ENCODE measurements at places on chromosomes 1 and 21.

DNA sequence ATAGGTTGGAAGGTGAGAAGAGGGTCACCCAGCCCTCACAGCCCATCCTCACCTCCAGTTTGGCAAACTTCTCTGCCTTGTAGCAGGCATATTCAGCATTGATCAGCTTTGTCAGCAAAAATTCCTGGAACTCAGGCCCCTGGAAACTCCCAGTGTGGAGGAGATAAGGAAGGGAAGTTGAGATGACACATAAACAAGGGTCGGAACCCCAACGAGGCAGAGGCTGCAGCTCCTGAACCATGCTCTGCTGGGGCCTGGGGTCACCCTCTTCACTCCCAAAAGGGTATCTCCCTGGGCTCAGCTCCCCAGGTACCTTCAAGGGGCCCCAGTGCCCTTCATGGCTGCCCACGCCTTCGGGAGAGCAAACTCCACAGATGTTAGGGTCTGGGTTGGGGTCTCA is 60.4 kb downstream of the RAP1GAP start:
- no peak for DNase-seq

DNA sequence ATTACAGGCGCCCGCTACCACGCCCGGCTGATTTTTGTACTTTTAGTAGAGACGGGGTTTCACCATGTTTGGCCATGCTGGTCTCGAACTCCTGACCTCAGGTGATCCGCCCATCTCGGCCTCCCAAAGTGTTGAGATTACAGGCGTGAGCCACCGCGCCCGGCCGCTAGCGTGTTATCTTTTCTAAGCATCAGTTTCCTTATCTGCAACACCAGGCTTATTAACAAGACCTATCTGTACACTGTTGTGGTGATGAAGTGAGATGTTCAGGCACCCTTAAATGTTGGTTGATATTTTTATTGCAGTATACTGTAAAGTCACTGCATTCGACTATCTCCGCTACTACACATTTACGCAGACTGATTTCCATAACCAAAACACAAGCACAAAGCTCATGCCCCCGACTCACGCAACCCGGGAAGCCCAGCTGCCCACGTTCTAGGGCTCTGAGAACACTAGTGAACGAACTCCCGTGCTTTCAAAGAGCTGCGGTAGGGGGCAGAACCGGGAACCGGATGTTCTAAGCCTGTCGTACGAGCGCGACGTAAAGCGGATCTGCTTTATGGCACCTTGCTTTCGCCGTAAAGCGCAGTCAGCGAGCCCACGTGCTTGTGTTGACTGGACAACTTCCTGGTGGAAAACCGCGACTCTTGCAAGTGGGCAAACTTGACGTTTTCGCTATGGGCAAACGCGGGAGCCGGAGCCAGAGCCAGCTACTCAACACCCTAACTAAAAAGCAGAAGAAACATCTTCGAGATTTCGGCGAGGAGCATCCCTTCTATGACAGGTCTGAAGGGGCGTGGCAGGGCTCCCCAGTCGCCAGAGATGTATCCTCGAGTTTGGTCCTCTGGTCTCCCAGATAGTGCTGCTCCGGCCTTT is at the start of gene UTP25:
Gene UTP25, plus strand, starts transcription at position 589 of the 879 bp plus-strand sequence. Its CDS starts 92 bp downstream, at position 681.
- DNase-seq, result peak; percentile 91

- no peak for DNase-seq
Observed at GRCh38 chr1:85172684-85173337, 28.0 kb downstream of the SYDE2 start.

- DNase-seq, result no peak
Observed at GRCh38 chr1:162633081-162633762, 958 bp downstream of the DDR2 start.

- no peak for DNase-seq
Observed at GRCh38 chr1:12296623-12297022, 66.8 kb downstream of the VPS13D start.

DNA sequence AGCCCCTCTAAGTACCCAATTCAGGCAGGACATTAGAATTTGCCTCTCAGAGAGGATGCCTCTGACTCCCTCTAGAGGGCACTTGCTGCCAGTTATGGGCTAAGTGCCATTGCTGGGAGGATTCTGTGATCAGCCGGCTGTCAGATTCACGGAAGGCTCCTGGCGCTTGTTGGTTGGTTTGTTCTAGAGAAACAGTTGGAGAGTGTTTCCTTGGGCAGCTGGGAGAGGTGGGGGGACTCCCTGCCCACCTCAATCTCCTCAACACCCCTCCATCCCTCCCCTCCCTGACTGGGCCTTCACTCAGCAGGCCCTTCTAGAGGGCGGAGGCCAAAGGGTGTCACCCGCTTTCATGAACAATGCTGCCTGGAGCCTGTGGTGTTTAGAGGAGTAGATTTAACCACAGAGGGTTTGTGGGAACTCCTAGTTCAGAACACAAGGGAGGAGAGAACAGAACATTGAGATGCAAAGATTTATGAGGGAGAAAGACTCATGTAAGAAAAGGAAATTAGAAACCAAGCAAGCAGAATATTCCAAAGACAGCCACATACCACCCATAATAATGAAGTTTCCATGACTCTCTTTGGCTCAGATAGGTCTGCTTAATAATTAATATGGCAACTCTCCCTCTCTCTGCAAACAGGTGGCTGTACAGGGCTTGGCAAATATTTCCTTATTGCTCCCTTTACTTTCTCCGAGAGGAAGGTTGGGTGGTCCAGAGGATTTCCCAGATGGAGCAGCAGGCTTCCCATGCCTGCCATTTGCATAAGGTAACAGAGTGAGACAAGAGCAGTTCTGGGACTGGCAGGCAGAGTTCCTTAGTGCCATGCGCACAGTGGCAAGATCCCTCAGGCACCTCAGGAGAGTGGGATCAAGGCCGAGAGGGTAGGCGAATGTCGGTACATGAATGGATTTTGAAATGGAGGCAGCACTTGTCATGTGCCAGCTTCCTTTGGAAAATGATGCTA is 30.0 kb upstream of the ACP6 start:
- peak; percentile 22 for DNase-seq

Measured in stimulated activated CD4-positive, alpha-beta T cell treated with anti-CD3 and anti-CD28 coated beads, Interleukin-4, amount 100 ng/mL, for 48 hours (primary cell).